Activated CD8-positive, alpha-beta memory T cell treated with anti-CD3 and anti-CD28 coated beads for 48 hours (primary cell): ENCODE measurements at places on chromosomes 5 and 9.

DNA sequence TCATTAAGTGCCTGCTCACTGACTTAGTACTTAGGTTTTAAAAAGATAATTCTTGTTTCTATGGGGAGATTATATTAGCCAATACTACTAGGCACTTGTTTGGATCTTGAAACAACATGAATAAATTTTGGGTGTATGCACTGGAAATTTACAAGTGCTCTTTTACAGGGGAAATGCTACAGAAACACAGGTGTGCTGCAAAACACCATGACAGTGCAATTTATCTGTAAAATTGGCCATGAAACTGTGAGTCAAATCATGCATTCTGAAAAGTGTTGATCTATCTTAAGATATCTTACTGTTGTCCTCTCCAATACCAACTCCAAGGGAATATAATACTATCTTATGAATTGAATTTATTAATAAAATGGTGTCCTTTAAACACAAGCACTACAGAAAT lies 12.1 kb upstream of the PCDHB1 start:
- DNase-seq: no peak

- DNase-seq: no peak
Observed at GRCh38 chr5:155914766-155915165, 412.2 kb upstream of the SGCD start.

DNA sequence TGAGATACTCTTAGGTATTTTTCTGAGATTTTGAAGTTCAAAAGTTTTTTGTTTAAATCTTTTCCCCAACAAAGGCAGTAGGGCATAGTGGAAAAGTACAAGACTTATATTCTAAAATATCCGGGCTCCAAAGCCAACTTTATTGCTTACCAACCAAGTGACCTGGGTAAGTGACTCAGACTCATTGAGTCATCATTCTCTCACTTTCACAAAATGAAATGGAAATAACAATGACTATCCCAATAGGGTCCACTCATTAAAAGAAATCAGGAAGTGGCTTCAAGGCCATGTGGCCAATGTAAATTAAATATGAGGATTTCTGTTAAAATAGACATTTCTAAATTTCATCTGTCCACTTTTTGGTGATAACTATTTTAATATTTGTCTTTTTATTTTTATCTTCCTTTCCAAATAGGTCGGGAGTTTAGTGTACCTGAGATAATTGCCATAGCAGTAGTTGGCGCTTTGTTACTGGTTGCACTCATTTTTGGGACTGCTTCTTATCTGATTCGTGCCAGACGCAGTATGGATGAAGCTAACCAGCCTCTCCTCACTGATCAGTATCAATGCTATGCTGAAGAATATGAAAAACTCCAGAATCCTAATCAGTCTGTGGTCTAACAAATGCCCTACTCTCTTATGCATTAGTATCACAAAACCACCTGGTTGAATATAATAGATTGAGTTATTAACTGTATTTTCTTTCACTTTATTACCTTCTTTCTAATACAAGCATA lies 15.5 kb downstream of the TYRP1 start:
- no peak for DNase-seq

DNA sequence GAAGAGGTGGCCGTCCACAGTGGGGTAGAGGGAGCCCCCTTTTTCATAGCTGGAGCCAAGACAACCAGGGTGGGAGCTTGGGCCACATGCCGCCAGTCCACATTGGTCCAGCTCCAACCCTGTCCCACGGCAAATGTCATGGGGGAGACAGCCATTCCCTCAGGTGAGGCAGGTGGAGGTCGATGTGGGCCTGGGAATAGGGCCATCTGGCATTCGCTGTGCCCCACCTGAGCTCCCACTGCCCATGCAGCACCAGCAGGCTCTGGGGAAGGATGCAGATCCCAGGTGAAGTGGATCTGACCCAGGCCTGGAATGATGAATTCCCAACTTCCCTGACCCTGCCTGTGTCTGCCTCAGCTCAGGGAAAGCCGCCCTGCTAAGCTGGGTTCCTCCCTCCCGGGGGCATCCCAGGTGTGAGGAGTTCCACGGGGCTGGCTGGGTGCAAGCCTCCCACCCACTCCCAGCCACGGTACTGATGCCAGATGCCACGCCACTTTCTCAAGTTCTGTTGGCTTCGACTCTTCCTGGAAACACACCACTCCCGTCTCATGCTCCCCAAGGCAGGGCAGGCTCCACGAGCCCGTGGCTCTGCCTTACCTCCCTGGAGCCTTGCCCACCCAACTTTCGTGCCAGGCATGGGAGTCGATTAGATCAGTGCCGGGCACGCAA lies 25.2 kb upstream of the FCN2 start:
- DNase-seq: no peak

GRCh38 chr9:6109571-6109970 lies 94.1 kb upstream of the RANBP6 start:
- DNase-seq: no peak

DNA sequence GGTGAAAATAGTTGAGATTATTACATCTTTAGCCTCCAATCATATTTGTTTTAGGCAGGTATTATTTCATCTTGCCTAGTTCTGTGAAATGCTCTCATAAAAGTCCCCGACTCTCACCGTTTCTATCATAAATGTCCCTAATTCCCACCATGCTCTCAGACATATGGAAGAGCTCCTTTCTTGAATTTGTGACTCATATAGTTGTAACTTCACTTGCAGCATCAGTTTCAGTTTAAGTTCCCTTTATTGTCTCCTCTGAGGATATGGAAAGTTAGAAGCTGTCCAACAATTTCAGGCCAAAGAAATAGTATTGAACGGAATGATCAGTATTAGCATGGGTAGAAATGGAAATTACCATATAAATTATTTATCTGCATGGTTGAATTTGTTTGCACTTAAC lies 187.5 kb upstream of the NR4A3 start:
- no peak for DNase-seq

DNA sequence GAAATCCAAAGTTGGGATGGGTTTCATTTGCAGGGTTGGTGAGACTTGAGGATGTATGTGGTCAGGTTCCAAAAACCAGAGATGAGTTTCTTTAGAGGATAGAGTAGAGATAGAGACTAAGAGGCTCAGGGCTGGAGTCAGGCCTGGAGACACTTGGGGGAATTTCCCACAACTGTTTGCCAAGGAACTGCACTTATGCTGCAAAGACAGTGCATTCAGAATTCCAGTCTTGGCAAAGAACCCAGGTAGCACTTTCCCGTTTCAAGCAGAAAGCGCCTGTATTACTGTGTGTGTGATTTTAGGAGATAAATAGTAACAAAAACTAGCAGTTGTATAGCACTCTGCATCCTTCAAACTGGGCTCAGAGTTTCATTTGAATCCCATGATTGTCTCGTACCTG lies 55.4 kb downstream of the SNCAIP start:
- no peak for DNase-seq

DNA sequence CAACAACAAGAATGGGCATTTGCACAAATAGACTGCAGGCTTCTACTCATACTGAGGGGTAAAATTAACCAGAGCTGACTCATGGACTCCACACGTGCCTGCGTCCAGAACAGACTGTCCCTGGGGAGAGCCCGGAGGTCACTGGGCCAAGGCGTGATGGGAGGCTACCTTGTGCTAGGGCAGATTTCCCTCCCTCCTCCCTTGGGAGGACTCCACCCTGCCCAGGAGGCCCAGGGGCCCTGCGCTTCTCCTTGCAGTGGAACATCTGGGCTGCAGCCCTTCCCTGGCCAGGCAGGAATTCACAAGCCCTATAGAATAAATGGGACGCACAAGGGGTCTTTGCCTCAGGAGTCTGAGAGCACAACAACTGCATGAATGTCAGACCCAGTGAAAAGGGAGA lies 35.6 kb downstream of the IRX2 start:
- no peak for DNase-seq

DNA sequence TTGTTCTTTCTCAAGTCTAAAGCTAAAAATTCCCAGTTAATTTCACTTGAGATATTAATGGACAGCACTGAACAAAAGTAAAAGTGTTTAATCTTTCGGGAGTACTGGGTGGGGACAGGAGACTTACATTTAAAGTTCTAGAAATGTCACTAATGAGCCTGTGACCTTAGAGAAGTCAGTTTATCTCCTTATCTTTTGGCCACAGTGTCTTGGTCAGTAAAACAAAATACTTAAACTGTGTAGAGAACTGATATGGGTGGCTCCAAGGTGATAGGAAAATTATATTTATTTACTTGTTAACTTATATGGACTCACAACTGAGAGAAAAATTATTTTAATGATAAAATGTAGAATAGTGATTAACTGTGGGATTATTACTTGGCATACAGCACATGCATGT lies 8.9 kb downstream of the IPO11 start:
- DNase-seq: no peak

- DNase-seq: no peak
Observed at GRCh38 chr5:50744776-50745175, 78.3 kb downstream of the PARP8 start.

GRCh38 chr5:41527201-41527779 lies 16.9 kb upstream of the PLCXD3 start:
- no peak for DNase-seq

DNA sequence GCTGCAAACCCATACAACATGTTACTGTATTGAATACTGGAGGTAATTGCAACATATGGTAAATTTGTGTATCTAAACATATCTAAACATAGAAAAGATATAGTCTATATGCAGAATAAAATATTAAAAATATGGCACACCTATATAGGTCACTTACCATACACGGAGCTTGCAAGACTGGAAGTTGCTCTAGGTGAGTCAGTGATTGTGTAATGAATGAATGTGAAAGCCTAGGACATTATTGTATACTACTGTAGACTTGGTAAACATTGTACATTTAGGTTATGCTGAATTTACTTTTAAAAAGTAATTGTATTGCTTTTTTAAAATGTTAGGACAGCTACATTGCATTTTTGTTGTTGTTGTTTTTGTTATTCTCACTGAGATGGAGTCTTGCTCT lies 968.8 kb downstream of the TLE1 start:
- no peak for DNase-seq

DNA sequence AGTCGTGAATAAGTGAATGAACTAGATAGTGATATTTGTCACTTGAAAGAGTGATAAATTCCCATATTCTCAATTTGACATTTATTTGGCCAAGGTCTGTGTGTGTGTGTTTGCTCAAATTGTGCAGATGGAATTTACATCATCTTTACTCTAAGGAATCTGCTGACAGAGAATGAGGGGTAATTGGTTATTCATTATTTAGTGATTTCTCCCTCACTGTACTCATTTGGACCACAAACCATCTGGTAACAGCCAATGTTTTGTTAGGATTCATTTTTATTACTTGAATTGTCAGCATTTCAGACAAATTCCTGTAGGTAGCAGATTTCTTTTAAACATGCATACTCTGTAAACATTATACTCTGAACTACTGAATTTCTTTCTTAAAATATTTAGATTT lies 15.6 kb downstream of the VCAN start:
- DNase-seq: no peak

GRCh38 chr9:132726576-132727130 lies 56.4 kb downstream of the GTF3C4 start:
- no peak for DNase-seq

- no peak for DNase-seq
Observed at GRCh38 chr5:91277093-91277626, 106.0 kb downstream of the ARRDC3 start.

- DNase-seq: no peak
Observed at GRCh38 chr5:33153831-33154230, 286.9 kb upstream of the TARS1 start.

- no peak for DNase-seq
Observed at GRCh38 chr9:128192601-128193371, 1.4 kb upstream of the CIZ1 start.

- DNase-seq: no peak
Observed at GRCh38 chr9:123631862-123632261, 275.9 kb downstream of the CRB2 start.

- no peak for DNase-seq
Observed at GRCh38 chr5:60636644-60637043, 63.3 kb downstream of the DEPDC1B start.

- no peak for DNase-seq
Observed at GRCh38 chr5:111310711-111311620, 86.8 kb downstream of the CAMK4 start.

GRCh38 chr5:140259500-140259899 lies 43.4 kb downstream of the PFDN1 start:
- DNase-seq: no peak

GRCh38 chr5:150492621-150493020 lies 15.3 kb upstream of the NDST1 start:
- DNase-seq: no peak

DNA sequence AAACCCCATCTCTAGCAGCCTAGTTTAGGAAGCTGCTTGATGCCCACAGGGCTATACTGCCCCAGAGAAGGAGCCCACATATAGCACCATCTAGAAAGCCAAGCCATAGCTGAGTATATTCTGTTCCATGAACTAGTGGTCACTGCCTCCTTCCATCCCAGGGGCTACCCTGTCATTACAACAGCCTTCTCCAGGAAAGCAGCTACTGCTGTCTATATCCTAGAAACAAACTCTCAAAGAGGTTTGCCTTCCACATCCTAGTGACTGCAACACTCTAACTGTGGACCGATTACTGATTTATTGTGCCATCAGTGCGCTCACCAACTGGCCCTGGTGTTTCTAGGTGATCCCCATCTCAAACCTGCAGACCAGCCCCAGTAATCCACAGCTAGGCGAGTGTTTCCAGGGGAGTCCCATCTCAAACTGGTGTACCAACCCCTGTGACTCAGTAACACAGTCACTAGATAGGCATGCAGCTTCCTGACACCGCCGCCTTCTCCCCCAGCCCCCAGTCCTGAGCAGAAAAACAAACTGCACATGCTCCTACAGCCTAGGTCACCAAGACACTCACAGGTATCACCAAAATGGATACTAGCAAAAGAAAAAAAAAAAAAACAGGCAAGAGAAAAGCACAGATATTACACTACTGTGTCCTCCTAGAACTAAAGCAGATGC lies 14.8 kb downstream of the SPTLC1 start:
- no peak for DNase-seq

GRCh38 chr5:173041881-173042762 lies 14.0 kb upstream of the CREBRF start:
- no peak for DNase-seq

DNA sequence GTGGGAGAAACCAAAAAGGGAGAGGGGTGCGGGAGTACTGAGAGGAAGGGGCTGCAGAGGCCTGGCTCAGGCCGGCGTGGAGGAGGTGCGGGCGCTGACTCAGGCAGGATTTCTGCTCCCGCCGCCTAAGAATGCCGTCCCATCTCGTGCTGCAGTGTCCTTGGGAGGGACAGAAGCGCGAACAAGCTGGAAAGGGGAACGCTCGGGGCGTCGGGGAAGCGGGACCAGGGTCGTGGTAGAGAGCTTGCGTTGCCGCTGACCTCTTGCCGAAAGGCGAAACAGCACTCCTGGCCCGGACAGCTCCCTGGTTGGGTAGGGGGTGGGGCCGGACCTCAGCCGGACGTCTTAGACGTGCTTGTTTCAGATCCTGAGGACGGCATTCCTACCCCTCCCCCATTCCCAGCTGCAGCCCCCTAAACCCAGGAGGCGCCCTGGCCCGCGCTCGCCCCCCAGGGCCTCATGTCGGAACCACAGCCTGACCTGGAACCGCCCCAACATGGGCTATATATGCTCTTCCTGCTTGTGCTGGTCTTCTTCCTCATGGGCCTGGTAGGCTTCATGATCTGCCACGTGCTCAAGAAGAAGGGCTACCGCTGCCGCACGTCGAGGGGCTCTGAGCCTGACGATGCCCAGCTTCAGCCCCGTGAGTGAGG lies 1.1 kb downstream of the RELL2 start:
- peak; percentile 39 for DNase-seq
